Forelimb muscle (tissue), 1 donor: ENCODE measurements at places on chromosomes 1 and 21. TPM values are rescaled to one million over a fixed set of nuclear protein-coding genes. Genes with fewer than 3 reads are reported as not detected.
A peak's percentile ranks its signal among the peaks of the same experiment; 100 is the strongest.

The SH2D5 gene
- polyA plus RNA-seq = 0.15 TPM

The HAO2 gene
- 0.14 TPM for polyA plus RNA-seq

The TMEM201 gene
- polyA plus RNA-seq = 19.5 TPM

The SYT6 gene
- polyA plus RNA-seq = 1.7 TPM

The LIN28A gene
- polyA plus RNA-seq = not detected

The TFF3 gene
- 1.7 TPM for polyA plus RNA-seq

The KCND3 gene
- polyA plus RNA-seq = 1.5 TPM

The ADAMTS4 gene
- 11.8 TPM for polyA plus RNA-seq

The SLC2A5 gene
- 10.9 TPM for polyA plus RNA-seq

The TMOD4 gene
- polyA plus RNA-seq = 43.2 TPM

The OR10J1 gene
- polyA plus RNA-seq = not detected

DNA sequence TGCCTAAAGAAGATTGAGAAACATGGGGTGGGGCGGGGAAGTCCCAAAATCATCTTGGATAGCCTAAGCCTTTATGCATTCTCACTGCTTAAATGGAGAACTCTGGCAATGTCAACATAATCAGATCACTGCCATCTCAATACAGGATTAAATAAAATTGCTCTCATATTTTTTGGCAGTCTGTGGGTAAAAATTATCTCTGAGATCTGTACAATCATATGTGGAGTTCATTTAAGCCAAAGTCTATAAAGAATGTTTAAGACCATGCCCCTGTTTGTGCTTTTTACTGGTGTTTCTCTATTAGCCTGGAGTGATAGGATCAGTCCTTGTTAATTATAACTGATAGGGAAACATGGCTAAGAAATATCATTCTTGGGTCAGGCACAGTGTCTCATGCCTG lies 136.3 kb downstream of the GPR52 start:
- no peak for DNase-seq

DNA sequence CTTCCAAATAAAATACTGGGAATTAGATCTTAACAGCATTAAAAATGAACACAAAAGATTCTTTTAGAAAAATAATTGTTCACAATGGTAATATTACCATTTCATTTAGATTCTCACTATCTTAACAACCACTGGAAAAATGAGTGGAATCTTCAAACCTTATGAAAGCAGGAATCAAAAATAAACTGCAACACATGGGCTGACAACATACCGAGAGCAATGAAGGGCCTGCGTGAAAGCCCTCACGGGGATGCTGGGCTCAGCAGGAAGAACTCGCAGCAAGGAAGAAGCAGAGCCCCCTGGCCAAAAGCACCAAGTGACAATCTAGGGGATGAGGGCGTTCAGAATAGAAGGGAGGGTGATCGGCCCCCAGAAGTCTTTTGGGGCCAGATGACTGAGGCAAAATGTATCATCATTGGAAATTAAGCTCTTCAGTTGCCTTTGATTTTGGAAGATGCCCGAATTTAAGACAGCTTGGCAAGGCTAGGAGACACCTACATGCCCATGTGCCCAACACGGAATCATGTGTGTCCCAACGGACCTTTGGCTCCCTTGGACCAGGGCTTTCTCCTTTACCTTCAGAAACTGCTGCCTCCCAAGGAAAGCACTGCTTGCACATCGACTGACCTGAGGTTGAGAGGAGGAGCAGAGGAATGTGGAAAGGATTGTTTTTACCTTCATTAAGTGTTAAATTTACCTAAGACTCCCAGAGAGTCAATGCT lies 103.9 kb downstream of the TGFBR3 start:
- no peak for DNase-seq

DNA sequence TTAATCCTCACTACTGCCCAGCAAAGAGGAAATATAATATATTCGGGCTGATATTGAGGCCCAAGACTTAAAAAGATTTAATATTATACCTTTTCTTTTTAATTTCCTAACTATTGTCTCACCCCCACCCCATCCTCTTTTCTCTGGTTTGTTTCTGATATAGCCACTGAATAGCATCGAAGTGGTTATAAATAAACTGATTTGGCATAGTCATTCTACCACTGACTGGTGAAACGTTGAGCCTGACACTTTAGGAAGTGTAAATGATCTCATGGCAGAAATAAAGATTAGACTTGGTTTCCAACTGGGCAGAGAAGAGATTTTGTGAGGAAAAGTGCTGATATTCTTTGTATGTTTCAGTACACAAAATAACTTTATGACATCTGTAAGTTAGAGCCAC lies 39.3 kb downstream of the DTL start:
- DNase-seq = no peak

- no peak for DNase-seq
These were observed 508.6 kb downstream of the RWDD3 start for GRCh38 chr1:95742591-95743089.

- no peak for DNase-seq
These were observed 33.3 kb downstream of the RCC2 start for GRCh38 chr1:17405898-17406759.

DNA sequence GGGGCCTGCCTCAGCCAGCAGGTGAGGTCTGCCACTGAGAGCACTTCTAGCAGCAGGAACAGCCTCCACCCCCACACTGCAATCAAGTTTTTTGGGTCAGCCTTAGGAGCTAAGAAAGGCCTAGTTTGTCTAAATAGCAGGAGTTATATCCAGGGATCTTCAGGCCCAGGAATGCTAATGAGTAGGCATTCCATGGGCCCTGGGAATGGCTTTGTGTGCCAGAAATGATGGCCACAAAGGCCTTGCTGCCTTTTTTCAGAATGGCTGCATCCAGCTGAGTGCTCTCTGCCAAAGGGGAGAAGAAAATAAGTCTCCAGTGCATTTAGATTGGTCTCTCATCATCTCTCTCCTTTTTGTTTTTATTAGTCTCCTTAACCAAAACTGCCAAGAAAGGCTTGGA lies 2.8 kb downstream of the MRTO4 start:
- no peak for DNase-seq

DNA sequence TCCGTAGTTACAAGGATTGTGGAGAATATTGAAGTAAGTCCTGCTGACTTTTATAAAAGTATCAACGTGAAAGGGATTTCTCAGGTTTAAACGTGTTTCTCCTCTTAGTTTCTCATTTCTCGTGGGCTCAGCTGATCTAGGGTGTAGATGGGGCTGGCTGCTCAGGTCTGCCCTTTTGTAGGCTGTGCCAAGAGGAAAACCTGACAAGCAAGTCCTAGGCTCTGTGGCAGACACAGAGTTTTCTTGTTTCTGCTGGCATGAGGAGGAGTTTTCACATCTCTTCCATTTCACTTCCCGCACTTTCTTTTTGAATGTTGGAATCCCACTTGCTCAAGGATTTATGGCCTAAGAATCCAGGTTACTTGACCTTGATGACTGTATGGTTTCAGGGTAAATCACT lies 14.8 kb downstream of the VPS13D start:
- DNase-seq = no peak

- DNase-seq = no peak
These were observed 12.9 kb upstream of the CHI3L1 start for GRCh38 chr1:203199481-203199815.

DNA sequence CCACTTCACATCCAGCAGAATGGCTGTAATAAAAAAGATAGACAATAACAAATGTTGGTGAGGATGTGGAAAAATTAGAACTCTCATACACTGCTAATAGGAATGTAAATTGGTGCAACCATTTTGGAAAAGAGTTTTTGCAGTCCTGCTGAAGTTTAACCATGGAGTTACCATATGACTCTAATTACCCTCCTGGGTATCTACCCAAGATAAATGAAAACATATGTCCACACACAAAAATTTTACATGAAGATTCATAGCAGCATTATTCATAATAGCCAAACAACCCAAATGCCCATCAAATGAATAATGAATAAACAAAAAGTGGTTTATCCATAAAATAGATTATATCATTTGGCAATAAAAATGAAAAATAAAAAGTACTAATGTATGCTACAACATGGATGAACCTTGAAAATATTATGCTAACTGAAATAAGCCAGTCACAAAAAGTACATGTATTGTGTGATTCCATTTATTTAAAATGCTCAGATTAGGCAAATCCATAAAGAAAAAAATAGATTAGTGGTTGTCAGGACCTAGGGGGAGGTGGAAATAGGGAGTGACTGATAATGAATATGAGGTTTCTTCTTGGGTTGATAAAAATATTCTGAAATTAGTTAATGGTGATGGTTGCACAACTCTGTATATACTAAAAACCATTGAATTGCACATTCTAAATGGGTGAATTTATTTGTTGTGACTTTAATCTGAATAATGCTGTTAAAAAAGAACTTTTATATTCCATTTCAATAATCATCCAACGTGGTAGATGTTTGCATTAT lies 26.4 kb downstream of the C4BPA start:
- DNase-seq = no peak

DNA sequence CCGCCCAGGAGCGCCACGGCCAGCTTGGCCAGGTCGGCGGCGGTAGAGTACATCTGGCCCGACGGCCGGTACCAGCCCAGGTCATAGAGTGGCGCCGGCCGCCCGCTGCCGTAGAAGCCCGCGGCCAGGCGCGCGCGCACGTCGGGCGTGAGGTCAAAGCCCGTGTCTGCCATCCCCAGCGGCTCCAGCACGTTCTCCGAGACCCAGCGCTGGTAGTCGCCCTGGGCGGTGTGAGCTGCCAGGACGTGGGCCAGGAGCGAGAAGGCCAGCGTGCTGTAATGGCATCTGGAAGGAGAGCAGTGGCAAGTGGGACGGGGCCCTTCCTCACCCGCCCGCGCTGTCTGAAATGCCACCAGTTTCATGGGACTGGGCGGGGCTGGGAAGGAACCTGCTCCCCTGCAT lies 18.9 kb downstream of the LACTBL1 start:
- DNase-seq = no peak

GRCh38 chr1:110853135-110853534 lies 19.8 kb upstream of the CD53 start:
- no peak for DNase-seq

- peak; percentile 43 for DNase-seq
These were observed 351.3 kb upstream of the RUNX1 start for GRCh38 chr21:35400233-35400939.

GRCh38 chr1:6831366-6831765 lies 46.1 kb downstream of the CAMTA1 start:
- DNase-seq = no peak

GRCh38 chr1:11967028-11967547 lies 13.2 kb upstream of the MFN2 start:
- DNase-seq = no peak

DNA sequence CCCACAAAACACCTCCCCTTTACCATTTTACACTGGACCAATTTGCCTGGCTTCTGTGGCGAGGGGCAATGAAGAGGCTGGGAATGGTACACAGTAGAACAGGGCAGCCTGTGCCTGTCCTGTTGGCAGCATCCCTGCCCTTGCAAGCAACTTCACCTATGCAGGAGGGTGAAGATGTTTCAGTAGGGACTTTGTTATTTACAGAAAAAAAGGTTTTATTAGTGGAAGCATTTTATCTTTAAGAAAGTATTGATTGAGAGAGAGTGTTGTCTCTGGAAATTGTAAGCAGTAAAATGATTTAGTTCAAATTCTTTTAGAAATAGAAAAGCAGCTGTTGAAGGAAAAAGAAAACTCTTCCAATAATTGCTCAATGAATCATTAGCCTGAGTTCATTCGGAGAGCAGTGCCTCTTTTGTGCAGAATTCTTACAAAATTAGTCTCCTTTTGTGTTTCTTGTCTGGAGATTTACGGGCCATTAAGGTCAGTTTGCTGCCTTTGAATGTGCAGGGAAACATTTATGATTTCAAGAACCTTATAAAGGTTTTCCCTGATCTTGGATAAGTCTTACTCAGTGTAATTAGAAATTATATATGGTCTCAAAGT lies 49.1 kb downstream of the HHAT start:
- no peak for DNase-seq

GRCh38 chr1:199279067-199279466 lies 640.2 kb downstream of the PTPRC start:
- DNase-seq = no peak

DNA sequence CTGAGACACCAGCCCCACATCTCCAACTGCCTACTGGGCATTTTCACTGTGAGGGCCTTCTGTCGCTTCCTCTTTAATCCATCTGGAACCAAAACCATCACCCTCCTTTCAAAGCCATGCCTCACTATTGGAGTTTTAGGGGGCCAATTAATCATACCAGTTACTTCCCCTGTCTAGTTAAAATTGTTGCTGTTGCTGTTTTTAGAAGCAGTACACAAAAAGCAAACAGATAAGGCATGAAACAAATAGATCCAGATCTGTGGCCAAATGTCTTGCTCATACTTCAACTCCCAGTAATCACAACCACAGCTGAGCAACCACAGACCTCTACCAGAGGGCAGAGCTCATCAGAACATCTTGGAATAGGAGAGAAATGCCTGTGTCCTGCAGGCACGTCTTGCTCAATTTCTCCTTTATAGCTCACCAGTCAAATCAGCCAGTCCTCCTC lies 133.8 kb upstream of the C1orf105 start:
- no peak for DNase-seq

- no peak for DNase-seq
These were observed 134.2 kb downstream of the TLR5 start for GRCh38 chr1:223008808-223009207.

- DNase-seq = no peak
These were observed 803 bp upstream of the RHBG start for GRCh38 chr1:156368157-156368658.

GRCh38 chr1:47703156-47703825 lies 265.4 kb downstream of the FOXD2 start:
- DNase-seq = no peak

GRCh38 chr21:33112681-33113080 lies 42.7 kb downstream of the OLIG1 start:
- DNase-seq = no peak
